ENCODE measurements at places on chromosomes 11 and 22. TPM values are rescaled to one million over a fixed set of nuclear protein-coding genes. Genes with fewer than 3 reads are reported as not detected.

GRCh38 chr22:35567351-35568141, 26.9 kb downstream of the RASD2 start:
- DNase-seq: no peak

DNA sequence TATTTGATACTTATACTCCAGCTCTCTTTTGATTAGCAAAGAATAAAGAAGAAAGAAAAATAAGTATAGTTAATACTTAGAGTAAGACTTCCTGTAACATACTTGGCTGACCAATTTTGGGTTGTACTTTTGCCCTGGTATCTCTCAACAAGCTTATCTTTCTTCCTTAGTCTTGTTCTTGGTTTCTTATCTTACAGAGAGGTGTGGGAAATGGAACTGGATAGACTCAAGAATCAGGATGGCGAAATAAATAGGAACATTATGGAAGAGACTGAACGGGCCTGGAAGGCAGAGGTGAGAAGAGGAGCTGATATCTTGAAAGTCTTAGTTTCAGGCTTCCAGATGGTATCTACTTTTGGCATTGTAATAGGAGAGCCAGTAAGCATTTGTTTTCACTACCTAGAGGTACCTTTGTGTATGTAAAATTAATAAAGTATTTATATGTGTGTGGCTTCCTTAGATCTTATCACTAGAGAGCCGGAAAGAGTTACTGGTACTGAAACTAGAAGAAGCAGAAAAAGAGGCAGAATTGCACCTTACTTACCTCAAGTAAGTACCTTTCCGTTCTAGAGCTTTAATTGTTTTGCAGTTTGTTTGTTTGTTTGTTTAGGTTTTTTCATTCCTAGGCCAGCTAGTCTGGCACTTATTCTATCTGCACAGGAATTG, 11.3 kb upstream of the BACE1-AS start:
- DNase-seq: peak; percentile 58

DNA sequence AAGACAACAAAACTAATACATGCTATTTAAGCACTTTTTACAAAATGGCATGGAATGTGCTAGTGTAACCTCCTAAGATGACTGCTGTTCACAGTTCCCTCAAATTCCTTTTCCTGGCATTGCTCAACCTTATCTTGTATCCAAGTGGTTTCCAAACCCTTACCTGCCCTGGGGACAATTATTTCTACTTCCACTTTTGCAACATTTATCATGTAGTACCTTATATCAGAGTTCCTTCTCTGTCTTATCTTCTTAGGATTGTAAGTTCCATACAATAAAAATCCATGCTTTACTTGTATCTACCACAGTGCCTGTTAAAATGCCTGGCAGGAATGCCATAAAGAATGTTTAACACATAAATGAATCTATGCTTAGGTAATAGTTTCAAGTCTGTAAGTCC, 109.2 kb upstream of the MTMR2 start:
- DNase-seq: no peak

DNA sequence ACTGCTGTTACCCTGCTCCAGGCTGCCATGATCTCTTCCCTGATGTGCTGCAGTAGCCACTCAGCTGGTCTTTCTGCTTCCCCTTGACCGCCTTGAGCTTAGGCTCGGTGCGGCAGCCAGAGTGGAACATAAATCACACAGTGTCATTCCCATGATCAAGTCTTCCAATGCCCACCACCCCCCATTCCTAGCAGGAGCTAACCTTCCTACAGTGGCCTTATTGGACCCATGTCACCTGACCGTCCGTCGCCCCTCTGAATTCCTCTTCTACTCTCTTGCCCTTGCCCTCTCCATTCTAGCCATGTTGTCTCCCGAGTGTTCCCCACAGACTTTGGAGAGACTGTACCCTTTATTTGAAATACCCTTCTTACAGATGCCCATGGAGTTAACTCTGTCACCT, 43.4 kb downstream of the OTOG start:
- DNase-seq: no peak

GRCh38 chr11:128908391-128909246, 17.5 kb downstream of the KCNJ5 start:
- DNase-seq: peak; percentile 73

GRCh38 chr22:43824724-43825420, 12.8 kb upstream of the EFCAB6 start:
- no peak for DNase-seq

The CNGA4 gene
- polyA plus RNA-seq: not detected

DNA sequence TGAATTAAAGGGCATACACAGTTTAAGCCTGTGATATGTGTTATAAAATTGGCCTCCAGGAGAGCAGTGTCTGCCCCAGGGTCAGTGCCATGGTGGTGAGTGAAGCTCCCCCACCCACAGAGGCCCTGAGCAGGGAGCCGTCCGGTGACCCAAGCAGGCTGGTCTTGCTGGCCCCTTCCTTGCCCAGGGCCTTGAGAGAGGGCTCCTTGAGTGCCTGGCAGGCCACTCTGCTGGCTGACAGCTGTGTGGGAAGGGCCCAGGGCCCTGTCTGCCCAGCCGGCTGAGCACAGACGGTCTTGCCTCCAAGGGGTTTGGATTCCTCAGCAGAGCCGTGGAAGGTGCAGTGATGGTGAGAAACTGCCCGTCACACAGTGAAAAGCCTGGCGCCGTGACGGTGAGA, 25.9 kb downstream of the PTDSS2 start:
- DNase-seq: no peak

Measured in cardiac muscle cell (in vitro differentiated cells and primary cell).